ENCODE measurements at places on chromosomes 5 and 9.

DNA sequence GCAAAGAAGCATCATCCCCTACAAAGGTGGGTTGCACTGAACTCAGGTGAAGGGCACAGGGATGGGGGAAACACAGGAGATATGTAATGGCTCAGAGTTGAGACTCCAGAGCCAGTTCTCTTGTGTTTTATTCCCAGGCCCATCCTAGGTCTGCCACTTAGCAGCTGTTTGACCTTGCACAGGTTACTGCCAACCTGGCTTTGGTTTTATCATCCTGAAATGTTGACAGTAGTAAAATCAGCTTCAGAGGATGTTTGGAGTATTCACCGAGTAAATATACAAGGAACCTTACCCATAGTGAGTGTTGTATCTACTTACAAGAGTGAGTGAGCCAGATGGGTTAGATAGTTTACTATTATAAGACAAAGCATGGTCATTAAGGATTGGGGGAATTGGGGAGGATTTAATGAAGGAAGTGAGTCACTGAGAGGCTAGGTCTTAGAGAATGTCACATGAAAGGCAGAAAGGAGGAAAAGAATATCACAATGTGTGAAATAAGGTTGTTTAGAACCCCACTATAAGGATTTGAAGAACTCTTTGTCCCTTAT, 141.3 kb downstream of the MAN2A1 start:
- no peak for DNase-seq

DNA sequence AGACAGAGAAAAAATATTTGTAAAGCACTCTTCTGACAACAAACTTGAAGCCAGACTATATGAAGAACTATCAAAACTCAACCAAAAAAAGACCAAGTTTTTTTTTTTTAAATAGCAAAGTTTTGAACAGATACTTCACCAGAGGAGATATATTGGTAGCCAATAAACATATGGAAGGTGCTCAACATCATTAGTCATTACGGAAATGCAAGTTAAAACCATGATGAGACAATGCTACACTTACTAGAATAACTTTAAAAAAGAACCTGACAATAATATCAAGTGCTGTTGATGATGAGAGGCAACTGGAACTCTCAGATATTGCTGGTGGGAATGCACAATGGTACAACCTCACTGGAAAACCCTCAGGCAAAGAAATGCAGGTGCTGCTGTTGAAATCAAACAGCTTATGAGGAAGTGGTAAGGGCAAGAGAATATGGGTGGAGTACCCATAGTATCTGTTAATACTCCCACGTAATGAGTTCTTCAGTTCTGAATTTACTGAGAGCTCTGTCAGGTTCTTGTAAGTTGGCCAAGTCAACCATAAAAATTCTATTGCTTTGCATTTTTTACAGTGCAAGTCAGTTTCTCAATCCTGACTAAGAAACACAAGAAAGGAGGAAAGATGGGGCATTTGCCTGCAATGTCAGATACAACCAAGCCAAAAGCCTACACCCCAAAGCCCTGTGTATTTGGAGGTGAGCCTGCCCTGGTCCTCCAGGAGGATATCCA, 87.3 kb upstream of the GNAQ start:
- no peak for DNase-seq

DNA sequence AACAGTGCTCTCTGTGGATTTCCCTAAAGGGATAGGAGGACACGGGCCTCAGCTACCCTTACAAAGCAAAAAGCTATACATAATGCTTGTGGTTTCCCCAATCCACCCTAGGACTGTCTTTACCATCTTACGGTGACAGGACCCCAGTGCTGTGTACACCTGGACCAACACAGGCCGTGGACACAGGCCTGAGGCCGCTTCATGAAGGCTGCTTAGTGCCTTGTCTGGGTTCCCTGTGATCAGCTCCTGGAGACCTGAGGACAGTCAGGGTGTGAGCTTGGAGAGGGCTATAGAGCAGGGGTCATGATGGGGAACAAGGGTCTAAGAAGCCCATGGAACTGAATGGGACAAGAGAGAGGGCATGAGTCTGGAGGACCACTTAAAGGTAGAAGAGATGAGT, 2.9 kb downstream of the FANCG start:
- DNase-seq, result no peak

DNA sequence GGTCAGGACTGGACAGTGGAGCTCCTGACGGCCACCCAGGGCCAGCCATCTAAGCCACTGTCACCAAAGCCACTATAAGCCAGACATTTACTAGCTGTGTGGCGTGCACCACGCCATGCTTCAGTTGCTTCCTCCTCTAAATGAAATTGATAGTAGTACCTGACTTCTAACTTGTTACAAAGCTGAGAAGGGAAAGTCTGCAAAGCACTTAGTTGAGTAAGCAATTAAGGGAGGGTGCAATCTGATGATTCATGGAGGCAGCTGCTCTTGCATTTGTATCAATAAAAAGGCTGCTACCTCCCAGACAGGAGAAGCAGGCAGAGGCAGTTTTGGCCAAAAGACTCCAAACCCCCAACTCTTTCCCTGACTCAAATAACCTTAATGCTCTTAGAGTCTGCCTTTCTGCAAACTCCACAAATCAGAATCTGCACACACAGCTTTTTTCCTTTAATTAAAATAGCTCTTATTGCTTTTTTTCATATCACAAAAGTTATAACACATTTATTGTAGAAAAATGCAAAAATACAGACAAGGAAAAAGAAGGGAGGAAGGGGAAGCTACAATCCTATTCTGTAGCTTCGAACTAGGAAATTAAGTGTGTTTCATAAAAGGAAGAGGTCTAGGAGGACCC, 19.3 kb upstream of the RAPGEF1 start:
- DNase-seq, result no peak

DNA sequence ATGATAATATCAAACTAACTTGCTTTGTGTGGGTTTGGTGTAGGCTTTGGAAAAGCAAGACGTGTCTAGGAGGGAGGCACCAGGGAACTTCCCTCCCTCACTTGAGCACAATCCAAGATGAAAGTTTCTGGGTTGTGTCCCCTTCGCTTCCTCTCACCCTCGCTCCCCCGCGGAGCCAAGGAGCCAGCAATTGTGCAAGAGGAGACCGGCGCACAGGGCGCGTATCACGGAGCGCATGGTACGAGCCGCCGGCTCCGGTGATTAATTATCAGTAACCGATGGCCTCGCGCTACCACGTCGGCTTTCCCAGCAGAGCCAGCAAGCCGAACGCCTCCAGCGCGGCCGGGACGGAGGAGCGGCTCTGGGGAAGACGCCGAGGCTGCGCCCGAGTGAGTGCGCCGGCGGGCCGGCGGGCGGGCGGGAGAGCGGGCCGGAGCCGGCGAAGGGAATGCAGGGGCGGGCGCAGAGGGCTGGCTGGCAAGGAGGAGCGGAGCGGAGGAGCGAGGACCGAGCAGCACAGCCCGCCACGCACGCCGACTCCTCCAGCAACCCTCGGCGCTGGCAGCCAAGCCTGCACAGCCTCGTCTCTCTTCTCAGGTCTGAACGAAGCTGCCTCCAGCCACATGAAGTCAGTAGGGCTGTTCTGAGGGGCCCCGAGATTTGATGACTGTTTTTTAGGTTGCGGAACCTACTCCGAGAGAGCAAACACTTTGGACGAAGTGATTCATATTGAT, 143.6 kb downstream of the BNC2 start:
- DNase-seq, result no peak

GRCh38 chr9:86116425-86116824, 17.1 kb upstream of the GOLM1 start:
- DNase-seq, result no peak

GRCh38 chr5:141869514-141869913, 8.7 kb downstream of the PCDH1 start:
- no peak for DNase-seq

DNA sequence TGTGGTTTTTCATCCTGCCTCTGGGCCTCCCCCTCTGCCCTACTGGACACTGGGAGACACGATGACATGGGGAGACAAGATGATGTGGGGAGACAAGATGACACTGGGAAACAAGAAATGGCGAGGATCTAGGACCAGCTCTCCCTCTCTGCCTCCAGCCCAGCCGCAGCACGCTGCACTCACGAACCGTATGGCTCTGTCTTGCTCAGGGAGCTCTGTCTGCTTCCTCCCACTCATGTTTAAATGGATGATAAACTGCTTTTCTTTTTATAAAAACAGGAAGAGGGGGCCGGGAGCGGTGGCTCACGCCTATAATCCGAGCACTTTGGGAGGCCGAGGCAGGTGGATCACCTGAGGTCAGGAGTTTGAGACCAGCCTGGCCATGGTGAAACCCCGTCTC, 73.7 kb downstream of the SPATA31D1 start:
- no peak for DNase-seq

GRCh38 chr5:68000805-68001204, 214.8 kb upstream of the PIK3R1 start:
- no peak for DNase-seq

DNA sequence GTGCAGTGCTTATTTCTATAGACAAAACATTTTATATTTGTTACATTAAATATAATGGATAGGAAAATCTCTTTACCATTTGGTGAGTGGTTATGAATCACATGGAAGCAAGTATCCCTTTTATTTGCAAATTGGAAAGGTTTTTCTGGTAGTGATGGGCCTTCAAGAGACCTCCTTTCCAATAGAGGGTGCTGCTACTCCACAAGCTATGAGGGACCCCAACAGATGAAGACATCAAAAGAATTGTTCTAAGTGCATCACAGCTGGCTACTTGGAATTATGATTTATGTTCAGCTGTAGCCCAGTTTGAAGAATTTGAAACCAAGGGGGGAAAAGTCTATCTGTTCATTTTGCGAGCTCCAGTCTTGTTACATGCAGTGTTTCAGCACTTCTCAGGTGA, 493.7 kb upstream of the SGCD start:
- DNase-seq, result no peak

GRCh38 chr5:74156728-74157383, 483.7 kb downstream of the ENC1 start:
- DNase-seq, result no peak

DNA sequence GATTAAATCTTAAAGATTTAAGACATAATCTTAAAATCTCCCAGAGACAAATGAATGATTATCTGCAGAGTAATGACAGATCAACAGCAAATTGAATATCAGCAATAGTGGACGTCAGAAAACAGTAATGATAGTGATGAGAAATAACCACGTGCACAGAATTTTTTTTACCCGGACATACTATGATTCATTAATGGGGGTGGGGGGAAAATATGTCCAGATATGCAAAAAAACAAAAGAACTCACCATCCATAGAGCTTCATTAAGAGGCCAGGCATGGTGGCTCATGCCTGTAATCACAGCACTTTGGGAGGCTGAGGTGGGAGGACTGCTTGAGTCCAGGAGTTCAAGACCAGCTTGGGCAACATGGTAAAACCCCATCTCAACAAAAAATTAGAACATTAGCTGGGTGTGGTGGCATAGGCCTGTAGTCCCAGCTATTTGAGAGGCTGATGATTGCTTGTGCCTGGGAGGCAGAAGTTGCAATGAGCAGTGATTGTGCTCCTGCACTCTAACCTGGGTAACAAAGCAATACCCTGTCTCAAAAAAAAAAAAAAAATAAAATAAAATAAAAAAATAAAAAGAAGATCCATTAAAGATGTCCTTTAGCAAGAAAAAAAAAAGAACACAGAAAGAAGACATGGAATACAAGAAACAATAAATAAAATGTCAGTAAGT, 30.9 kb upstream of the SHOC1 start:
- no peak for DNase-seq

GRCh38 chr9:124790301-124790700, 13.4 kb downstream of the OLFML2A start:
- no peak for DNase-seq

- DNase-seq, result no peak
Observed at GRCh38 chr9:72721067-72721466, 199.7 kb downstream of the TMC1 start.

DNA sequence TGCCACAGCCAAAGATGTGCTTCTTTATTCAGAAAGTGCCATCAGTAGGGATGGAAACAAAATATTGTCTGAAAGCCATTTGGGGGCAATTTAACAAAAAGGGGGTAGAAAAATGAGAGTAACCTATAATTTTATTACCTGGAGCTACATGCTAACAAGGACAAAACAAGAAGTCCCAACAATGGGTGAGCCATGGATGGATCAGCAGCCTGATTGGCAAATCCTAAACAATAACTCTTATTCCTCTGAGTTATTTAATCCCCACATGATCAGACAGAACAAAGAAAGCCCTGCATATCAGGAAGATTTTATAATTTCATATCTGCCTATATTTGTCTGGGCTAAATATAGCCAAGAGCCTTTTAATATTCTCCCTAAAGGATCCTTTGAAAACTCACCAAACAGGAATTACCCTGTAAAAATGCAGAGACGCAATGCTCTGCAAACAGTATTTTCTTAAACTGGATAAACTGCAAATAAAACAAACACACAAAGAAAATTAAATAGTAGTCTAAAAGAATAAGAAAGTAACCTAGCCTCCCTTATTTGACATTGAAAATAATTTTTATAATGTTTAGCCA, 483.4 kb downstream of the ZNF608 start:
- no peak for DNase-seq

DNA sequence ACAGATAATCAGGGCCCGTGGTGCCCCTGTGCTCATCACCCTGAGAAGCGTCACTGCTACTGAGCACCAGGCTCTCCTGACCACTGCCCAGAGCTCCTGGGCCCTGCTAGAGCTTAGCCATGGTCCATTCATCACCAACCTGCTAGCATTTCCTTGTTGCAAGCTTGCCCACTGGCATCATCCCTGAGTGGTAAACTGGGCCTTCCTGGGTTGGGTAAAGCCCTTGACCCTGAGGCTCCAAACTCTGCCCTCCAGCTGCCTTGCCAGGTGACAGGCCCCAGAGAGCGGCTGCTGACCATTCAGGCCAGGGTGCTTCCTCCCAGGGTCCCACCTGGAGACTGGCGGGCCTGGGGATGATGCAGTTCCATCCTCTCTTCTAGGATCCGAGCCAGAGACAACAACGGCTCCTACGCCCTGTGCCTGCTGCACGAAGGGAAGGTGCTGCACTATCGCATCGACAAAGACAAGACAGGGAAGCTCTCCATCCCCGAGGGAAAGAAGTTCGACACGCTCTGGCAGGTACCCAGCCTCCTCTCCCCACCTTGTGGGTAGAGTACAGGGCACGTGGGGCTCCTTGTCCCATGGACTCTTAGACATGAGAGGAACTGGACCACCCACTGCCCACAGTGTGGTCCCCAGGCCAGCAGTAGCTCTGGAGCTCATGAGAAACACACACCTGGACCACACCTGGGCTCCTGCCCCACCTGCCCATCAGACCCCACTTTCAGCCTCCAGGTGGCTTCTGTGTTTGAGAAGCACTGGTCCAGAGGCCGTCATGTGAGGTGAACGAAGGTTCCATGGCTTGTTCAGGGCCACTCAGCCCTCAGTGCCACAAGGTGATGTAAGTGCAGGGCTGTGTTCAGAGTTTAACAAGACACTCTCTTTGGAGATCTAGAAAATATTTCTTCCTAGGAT, 60.5 kb downstream of the SYK start:
- DNase-seq, result no peak

GRCh38 chr5:82111191-82111590, 139.4 kb downstream of the ATG10 start:
- no peak for DNase-seq

- no peak for DNase-seq
Observed at GRCh38 chr5:75108931-75109596, 56.7 kb upstream of the GCNT4 start.

All from activated naive CD4-positive, alpha-beta T cell treated with Interleukin-2 at 50 U/mL for 16 hours (primary cell).